ENCODE measurements at places on chromosomes 4 and X. TPM values are rescaled to one million over a fixed set of nuclear protein-coding genes. Genes with fewer than 3 reads are reported as not detected.

RAB9B gene
- total RNA-seq = 0.94 TPM

FGF5 gene
- 3.2 TPM for total RNA-seq

SHROOM4 gene
- 2.6 TPM for total RNA-seq

CISD2 gene
- 46.8 TPM for total RNA-seq

GRPR gene
- total RNA-seq = not detected

MSANTD1 gene
- total RNA-seq = 0.35 TPM

GLRB gene
- 4.5 TPM for total RNA-seq

Data from smooth muscle cell of the coronary artery (primary cell).